ENCODE measurements at places on chromosomes 7 and 10.

DNA sequence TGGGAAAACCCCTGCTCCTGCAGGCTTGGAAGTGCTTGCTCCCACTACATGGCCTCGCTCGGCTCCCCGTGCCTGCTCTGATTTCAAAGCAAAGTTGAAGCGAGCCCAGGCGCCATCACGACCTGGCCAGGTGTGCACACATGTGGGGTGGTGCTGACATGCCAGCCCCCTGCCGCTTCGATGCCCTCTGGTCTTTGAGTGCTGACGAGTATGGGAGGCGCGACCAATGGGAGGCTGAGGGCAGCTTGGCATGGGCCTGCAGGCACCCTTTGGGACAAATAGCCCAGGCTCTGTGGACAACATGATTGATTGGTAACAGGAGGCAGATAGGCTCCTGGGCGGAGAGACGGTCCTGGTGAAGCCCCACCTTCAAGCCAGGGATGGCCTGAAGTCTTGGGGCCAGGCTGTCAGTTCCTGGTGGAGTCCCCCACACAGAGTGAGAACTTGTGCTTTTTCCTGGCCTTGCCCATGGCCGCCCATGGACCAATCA is 252.4 kb upstream of the SEMA3A start:
- DNase-seq = no peak

DNA sequence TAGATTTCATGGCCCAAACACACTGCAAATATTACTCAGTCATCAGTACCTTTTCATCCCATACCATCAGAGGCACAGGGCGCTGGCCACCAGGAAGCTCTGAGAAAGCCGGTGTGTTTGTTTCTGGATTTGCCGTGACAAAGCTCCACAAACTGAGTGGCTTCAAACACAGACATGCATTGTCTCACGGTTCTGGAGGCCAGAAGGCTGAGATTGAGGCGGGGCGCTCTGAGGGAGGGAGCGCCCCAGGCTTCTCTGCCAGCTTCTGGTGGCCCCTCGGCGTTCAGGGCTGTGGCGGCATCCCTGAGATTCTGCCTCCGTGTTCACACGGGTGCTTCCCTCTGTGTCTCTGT is 3.7 kb upstream of the TTYH3 start:
- DNase-seq = no peak

- no peak for DNase-seq
These were observed 61.6 kb upstream of the ADRA2A start for GRCh38 chr10:111015181-111015580.

GRCh38 chr10:59682986-59683937 is 26.4 kb downstream of the SLC16A9 start:
- DNase-seq = no peak

- DNase-seq = no peak
These were observed 591.8 kb downstream of the SUGCT start for GRCh38 chr7:40726559-40726958.
